ENCODE measurements at places on chromosomes 3 and 15.

DNA sequence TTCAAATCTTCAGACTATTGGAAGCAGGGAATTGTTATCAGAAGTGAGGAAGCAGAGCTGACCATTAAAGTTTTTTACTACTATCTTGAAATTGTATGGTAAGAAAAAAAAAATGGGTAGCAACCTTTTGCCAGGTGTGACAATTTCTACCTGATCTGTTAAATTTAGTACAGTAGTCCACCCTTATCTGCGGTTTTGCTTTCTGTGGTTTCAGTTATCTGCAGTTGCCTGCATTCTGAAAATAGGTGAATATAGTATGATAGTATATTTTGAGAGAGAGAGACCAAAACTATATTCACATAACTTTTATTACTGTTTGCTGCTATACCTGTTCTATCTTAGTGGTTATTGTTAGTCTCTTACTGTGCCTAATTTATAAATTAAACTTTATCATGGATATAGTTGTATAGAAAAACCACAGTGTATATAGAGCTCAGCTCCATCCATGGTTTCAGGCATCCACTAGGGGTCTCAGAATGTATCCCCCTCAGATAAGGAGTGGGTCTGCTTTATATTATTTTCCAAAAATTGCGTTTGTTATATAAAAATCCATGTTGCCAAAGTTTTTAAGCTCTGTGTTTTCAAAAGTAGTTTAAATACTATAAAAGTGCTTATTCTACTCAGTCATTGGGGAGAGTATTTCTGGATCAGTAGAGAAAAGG lies 69.9 kb downstream of the PTPRG start:
- no peak for DNase-seq

GRCh38 chr15:25910832-25911231 lies 47.7 kb upstream of the ATP10A start:
- DNase-seq, result no peak

GRCh38 chr15:81160312-81161159 lies 26.5 kb downstream of the CFAP161 start:
- DNase-seq, result peak; percentile 13

GRCh38 chr3:159828542-159828943 lies 160.1 kb upstream of the IL12A start:
- peak; percentile 66 for DNase-seq

DNA sequence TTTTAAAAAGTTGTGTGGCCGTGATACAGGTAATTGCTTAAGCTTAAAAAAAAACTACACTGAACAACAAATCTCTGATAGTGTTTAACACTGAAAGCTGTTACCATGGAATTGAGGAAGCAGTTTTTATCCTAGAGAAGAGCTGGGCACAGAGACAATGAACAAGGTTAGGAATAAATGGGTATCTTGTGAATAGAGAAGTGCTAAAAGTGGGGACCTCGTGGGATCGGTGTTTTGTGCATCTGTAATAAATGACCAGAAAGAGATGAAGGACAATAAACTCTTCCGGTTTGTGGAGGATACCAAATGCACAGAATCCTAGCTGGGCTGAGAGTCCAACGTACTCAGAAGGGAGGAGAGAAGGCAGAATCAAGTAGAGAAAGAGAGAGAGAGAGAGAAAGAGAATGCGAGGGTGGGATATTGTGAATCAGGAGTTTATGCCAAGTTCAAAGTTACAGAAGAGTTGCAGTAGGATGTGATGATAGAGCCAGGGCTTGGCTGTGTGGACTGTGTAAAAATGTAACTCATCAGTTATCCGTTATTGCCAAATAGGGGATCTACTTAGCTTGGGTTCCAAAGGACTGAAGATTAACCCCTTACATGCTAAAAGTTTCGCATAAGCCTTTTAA lies 148.9 kb downstream of the IL20RB start:
- no peak for DNase-seq

GRCh38 chr3:63817225-63817624 lies 1.9 kb upstream of the C3orf49 start:
- no peak for DNase-seq

DNA sequence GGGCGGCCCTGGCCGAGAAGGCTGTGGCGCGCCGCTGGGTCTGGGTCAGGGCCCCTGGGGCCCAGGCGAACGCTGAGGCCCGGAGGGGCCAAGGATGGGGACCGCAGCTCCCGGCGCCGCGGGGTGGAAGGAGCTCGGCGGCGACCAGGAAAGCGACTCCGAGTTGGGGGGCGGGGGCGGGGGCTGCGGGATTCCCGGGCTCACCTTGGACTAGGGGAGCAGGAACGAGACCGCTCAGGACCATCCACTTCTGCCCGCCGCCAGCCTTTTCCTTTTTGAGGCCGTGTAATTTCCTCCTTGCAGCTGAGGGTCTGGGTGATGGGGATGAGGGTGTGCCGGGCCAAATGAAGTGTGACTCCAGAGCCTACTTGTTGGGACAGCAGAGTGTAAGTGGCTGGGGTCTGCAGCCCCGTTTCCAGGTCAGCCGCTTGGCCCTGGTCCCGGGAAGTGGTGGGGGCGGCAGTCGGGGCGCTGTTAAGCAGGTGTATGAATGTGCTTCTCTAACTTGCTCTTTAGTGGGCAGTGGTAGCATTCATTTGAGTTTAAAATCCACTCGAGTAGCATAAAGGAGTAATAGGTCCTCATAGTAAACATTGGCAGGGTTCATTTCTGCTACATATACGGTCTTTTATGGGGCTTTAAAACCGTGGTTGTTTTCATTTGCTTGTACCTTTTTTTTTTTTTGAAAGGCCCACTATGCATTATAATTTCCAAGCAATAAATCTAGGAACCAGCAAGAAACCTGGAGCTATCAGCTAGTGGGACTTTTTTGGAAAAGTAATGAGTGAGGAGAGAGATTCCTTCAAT lies 717 bp downstream of the PXK start:
- DNase-seq, result peak; percentile 35

DNA sequence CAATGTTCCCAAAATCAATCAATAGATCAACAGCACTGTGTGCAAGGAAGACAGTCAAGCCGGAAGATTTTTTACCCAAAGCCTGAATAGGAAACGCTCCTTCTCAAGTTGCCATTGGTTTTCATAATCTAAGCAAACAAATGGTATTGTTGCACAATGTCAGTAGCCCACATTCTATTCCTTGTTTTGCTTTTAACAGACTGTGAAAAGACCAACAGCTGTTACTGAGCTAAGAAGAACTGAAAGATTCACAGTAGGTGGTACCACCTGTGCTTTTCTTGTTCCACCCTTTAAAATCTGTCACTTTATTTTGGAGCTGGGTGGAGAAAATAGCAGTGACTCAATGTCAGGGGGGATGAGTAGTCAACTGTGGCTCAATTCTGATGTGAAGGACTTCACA lies 357.5 kb upstream of the CADM2 start:
- DNase-seq, result no peak

DNA sequence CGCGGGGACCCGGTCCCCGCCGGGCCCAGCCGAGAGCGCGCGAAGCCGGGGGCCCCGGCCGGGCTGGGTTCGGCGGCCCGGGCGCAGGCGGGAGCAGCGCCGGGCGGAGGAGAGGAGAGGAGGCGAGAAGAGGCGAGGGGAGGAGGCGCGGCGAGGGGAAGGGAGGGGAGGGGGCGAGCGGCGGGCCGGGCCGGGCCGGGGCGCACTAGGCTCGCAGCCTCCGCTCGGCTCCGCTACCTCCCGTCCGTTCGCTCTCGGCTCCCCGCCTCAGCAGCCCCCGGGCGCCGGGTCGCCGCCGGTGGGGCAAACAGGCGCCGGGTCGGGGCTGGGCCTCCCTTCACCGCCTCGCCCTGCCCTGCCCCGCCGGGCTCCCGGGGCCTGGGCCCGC lies 351 bp downstream of the INSYN1 start:
- DNase-seq, result no peak

- DNase-seq, result peak; percentile 41
Measured at GRCh38 chr3:182349951-182350517, 443.3 kb upstream of the ATP11B start.

DNA sequence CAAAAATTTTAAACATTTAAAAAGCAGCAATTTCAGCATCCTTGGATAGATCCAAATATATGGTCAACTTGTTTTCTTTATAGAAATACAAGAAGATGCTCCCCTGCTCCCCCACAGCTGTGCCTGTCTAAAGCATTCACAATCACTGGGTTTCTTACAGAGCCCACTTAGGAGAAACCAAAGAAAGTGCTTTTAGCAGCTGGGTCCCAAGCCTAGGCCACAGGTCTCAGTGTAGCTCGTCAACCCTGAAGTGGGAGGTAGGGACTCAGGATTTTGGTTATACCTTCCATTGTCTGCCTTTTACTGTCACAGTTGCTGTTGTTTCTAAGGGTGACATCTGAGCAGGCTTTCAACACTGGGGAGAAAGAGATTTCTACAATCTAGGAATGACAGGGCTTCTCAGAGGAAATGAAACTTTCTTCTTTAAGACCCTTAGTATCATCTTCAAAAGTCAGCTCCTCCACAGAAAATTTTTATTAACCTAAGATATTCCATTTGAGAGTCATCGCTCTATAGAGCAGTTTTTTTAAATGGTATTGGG lies 199.3 kb upstream of the CMC1 start:
- no peak for DNase-seq

- DNase-seq, result no peak
Measured at GRCh38 chr15:34886134-34886533, 83.4 kb downstream of the AQR start.

DNA sequence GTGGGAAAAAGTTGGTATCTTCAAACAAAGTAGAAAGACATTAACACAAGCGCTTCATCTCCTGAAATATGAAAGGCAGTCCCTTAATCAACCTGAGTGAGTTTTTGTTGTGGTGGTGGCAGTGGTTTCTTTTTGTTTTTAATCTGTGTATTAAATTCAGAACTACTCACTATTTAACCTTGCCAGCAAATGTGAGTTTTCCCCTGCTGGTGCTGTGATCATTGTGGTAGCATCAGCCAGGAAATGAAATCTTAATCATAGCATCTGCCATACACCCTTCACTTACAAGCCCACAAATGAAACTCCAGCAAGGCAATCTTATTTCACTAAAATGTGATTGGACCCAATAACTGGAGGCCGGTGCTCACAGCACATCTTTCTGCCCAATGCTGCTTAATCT lies 229.7 kb downstream of the SHOX2 start:
- no peak for DNase-seq

GRCh38 chr15:80779658-80780415 lies 667 bp downstream of the CEMIP start:
- peak; percentile 56 for DNase-seq

- DNase-seq, result no peak
Measured at GRCh38 chr3:53005338-53005737, 40.5 kb downstream of the SFMBT1 start.

DNA sequence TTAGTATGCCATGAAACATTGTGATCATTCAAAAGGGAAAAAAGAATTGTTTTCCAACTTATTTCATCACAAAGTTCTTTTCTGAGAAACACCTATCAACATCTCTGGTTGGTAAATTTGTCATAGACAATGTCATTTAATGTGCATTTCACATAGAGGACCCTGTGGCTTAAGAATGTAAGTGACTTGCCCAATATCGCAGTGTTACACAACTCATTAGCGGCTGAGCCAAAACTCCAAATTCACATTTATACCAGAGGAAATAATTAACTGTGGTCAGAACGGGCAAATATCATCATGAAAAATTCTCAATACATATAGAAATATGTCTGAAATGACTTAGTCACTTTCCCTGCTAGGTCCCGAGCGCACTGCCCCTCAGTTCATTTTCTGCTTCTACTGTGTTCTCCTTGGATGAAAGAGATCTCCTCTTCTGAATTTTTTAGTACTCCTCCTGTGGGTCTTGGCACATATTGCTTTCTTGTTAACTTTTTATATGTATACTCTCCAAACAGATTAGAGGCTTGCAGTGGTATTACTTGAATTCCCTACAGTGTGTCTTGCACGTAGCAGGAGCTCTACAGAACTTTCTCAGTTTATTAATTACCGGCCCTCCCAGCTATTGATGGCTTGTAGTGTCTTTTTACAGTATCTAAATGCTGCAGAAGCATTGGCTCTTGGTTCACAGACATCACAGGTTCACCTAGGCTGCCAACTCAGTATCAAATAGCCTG lies 33.1 kb downstream of the PTX3 start:
- DNase-seq, result no peak
